ENCODE measurements at places on chromosomes 5 and 9.

GRCh38 chr5:111439473-111440075 lies 72.8 kb downstream of the STARD4 start:
- DNase-seq, result no peak

GRCh38 chr5:142743592-142744441 lies 26.4 kb upstream of the ARHGAP26 start:
- no peak for DNase-seq

GRCh38 chr9:97853844-97854695 lies 1.0 kb downstream of the FOXE1 start:
- DNase-seq, result no peak

DNA sequence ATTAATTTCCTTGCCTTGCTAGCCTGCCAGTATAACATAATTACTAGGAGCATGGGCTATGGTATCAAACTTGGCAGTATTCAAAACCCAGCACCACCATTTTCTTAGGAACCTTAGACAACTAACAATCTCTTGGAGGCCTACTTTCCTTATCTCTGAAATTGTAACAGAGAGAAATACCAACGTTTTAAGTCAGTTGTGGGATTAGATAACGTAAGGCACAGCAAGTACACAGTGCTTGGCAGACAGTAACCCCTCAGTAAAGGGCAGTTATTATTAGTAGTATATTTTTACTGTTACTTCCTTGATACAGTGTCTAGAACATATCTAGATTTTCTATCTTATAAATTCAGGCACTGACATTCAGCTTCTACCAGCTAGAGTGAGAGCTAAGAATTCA lies 309.6 kb downstream of the ACTL7B start:
- DNase-seq, result no peak

GRCh38 chr9:95515272-95516113 lies 1.3 kb downstream of the PTCH1 start:
- DNase-seq, result no peak

GRCh38 chr5:61362796-61363368 lies 30.8 kb downstream of the ZSWIM6 start:
- DNase-seq, result no peak

DNA sequence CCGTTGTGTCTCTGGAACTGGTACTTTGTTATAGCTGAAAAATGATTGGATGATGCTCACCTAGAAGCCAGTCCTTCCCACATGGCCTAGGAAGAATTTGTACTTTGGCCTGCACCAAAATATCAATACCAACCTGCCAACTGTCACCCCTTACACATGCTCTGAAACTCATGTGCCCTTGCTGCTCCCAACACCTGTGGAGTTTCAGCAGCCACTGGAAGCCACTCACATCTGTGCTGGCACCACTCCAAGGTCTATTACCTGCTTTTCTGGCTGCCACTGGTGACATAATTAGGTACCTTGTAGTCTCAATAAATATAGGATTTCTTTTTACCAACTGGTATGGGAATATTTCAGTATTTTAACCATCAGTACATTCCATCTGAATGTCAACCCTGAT lies 363.6 kb downstream of the SH3GL2 start:
- DNase-seq, result no peak

DNA sequence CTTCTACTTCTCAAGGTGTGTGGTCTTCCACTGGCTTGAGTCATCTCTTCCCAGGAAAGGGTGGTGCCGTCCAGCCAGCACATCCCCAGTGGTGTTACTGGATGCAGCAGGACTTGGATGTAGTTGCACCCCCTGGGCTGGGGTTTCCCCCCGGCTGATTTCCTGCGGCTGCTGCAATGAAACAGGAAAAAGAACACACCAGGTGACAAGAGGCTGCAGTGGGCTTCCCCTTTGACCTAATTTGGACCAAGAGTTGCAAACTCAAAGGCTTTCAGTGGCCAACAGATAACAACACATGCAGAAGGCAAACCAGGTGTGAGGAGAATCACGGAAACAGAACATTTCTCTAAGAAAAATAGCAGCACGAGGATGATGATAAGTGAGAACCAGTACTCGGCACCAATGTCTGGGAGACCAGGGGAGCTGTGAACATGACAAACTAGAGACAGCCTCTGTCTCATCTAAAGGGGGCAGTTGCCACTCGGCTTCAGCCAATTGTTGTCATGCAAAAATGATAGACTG lies 83.7 kb downstream of the PDE6A start:
- no peak for DNase-seq

GRCh38 chr9:89724659-89725058 lies 119.8 kb downstream of the GADD45G start:
- no peak for DNase-seq

GRCh38 chr9:83359039-83359438 lies 179.2 kb downstream of the FRMD3 start:
- DNase-seq, result no peak

DNA sequence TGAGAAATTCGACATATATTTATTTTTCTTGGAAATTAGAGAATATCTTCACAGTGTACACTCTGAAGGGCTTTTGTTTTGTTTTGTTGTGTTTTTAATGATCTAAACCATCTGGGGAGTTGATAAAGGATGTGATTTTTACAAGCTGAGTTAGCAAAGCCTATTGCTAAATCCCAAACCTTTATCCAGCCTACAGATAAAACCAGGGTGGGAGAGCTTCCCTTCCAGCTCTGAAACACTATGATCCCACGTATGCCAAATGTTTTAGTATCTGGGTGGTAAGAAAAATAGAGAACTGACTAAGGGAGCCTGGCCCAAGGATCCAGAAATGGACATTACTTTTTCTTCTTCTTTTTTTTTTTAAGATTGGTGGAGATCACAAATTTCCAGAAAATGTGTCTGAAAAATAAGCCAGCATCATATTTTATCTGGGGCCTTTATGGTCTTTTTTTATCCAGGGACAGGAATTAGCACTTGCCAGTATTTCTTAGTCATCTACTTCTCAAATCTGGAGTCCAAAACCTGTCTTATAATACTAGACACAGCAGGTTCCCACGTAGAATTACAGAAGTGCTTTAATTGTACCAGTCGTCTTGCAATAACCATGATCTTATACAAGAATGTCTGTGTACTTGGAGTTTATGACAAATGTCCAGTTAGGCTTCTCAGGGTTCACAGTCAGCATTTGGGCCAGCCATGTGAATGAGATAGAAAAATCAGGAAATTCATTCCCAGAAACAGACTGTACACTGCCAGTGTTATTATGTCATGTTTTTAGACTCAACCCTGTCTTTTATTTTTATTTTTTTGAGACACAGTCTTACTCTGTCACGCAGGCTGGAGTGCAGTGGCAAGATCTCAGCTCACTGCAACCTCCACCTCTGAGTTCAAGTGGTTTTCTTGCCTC lies 290.8 kb upstream of the MPDZ start:
- no peak for DNase-seq

- DNase-seq, result no peak
Observed at GRCh38 chr5:119218830-119219782, 136.7 kb upstream of the TNFAIP8 start.

DNA sequence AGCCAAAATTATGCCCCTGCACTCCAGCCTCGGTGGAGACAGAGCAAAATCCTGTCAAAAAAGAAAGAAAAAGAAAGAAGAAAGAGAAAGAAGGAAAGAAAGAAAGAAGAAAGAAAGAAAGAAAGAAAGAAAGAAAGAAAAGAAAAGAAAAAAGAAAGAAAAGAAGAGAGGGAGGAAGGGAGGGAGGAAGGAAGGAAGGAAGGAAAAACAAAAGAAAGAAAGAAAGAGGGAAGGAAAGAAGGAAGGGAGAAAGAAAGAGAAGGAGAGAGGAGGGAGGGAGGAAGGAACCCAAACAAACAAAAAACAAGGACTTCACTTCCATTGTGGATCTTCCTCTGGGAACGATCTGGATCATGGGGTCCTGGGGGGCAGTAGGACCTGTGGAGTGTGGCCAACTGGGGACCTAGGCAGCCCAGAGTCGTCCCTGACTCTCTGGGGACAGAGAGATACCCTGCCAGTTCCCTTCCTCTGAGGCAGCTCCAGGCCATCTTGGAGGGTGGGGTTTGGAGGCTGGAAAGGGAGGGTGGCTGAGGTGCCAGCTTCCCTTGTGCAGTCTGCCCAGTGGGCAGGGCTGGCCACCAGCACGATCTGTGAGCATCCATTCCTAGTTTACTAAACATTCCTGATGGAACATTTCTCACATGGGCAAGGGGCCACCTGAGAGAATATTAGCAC lies 216.8 kb downstream of the PAX5 start:
- DNase-seq, result peak; percentile 46

GRCh38 chr9:95462249-95463147 lies 54.3 kb downstream of the PTCH1 start:
- peak; percentile 67 for DNase-seq

All from aorta (tissue), 5 donors.